ENCODE measurements at places on chromosomes 7 and 10.

GRCh38 chr10:111999205-111999914 is 184.2 kb downstream of the GPAM start:
- no peak for DNase-seq

GRCh38 chr10:82742898-82743297 is 867.9 kb downstream of the NRG3 start:
- no peak for DNase-seq

DNA sequence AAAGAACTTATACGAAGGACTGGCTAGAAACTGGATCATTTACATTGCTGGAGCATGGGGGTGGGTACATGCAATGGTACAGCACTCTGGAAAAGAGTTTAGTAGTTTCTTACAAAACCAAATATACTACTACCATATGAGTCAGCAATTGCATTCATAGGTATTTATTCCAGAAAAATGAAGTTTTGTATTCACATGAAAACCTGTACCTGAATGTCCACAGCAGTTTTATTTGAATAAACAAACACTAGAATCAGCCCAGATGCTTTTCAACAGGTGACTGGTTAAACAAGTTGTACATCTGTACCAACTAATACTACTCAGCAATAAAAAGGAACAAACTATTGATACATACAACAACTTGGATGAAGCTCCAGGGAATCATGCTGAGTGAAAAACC is 3.4 kb downstream of the SCIN start:
- DNase-seq, result no peak

DNA sequence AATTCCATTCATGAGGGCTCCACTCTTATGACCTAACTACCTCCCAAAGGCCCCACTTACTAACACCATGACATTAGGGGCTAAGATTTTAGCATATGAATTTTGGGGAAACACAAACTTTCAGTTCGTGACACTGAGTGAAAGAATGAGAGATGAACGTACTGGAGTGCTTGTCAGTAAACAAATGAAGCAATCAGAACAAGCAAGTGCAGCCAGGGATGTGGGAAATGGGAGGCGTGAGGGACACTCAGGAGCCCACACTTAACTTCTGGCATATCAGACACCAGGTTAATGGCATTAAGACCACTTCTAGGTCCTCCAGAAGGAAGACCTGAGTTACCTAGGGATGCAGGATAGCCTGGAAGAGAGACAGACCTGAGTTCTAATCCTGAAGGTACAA is 2.3 kb upstream of the MDFIC start:
- no peak for DNase-seq

GRCh38 chr7:28318101-28318762 is 94.1 kb upstream of the CREB5 start:
- no peak for DNase-seq

Data from effector CD4-positive, alpha-beta T cell (primary cell).